ENCODE measurements at places on chromosomes 1 and 21.
A peak's percentile ranks its signal among the peaks of the same experiment; 100 is the strongest.

DNA sequence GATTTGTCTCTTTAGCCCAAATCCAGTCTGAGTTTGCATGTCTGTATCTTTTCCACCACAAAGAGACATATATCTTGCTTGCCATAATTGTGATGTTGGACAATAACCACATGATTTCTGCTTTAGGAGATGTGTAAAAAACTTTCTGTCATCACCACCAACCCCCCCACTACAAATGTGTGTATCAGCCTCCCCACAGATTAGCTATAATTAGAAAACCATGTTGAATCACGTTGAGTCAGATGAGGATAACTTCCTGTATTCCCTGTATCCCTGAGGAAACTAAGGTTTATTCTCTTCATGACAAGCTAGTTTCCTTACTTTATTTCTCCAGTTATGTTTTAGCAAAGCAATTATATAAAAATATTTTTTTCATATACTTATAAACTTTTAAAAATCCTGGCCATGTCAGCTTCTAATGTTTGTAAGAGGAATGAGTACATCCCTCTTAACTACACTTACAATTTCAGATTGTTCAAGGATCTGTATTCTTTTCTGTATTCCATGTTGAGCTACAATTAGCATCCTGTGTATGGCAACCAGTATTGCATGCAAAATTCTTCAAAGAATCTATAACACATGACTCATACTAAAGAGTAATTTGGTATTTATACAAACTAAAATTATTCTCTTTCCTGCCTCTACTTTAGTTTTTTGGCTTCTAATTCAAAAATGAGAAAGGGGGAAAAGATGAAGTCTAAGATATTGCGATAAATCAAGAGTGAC, 143.0 kb downstream of the FMN2 start:
- no peak for DNase-seq

- peak; percentile 63 for DNase-seq
Measured at GRCh38 chr1:31335007-31335406, 37.9 kb downstream of the FABP3 start.

DNA sequence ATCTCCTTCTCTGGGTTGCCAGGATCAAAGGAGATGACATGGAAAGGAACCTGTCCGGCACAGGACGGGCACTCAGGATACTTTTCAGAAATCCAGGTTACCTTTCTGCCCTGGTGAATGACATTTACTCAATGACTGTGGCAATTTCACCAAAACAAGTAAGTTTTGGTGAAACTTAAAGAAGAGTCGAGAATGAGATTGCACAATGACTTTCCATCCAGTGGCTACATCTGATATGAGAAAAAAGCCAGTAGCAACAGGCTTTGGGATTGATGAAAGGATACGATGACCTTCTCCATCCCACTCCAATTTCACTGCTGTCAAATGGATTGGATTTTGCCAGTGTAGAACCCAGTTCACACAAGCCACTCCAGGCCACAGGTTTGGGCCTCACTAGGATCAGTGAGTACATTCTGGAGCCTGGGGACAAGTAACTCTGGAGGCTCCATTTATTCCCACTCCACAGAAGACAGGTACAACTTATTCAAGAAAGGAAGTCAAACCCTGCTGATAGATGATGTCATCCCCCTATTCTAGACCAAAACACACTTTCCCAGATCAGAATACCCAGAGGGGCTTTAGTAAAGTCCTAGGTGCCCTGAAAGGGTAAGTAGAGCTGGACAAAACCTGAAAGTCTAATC, 63.3 kb downstream of the PLPP3 start:
- no peak for DNase-seq

DNA sequence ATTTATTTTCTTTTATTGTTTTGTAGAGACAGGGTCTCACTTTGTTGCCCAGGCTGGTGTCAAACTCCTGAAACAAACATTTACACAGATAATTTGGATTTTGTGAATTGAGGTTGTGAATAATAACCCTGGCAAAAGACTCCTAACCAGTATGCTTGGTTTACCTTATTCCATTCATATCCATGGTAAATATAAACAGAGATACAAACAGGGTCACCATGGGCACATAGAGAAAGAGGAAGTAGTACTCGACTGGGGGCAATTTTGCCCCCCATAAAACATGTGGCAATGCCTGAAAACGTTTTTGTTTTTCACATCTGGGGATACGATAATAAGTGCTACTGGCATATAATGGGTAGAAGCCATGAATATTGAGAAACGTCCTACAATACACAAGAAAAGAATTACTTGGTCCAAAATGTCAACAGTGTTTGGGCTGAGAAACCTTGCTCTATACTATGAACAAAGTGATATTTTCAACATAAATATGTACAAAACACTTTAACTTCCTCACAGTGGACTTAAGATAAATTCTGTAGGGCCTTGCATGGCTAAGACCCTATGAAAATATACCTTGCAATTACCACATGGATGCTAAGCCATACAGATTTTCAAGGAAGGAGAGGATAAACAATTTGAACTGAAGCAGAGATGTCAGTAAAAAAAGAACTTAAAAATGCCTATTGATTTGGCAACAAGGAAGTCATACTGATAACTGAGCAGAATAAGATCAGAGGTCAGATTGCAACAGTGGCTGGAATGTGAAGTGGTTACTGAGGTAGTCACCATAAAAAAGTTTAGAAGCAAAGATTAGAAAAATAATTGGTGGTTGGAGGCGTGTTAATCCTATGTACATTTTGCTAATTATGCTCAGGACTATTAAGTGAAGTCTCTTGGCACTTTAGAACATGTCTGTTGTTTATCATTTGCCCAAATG, 27.4 kb upstream of the ASPM start:
- no peak for DNase-seq

DNA sequence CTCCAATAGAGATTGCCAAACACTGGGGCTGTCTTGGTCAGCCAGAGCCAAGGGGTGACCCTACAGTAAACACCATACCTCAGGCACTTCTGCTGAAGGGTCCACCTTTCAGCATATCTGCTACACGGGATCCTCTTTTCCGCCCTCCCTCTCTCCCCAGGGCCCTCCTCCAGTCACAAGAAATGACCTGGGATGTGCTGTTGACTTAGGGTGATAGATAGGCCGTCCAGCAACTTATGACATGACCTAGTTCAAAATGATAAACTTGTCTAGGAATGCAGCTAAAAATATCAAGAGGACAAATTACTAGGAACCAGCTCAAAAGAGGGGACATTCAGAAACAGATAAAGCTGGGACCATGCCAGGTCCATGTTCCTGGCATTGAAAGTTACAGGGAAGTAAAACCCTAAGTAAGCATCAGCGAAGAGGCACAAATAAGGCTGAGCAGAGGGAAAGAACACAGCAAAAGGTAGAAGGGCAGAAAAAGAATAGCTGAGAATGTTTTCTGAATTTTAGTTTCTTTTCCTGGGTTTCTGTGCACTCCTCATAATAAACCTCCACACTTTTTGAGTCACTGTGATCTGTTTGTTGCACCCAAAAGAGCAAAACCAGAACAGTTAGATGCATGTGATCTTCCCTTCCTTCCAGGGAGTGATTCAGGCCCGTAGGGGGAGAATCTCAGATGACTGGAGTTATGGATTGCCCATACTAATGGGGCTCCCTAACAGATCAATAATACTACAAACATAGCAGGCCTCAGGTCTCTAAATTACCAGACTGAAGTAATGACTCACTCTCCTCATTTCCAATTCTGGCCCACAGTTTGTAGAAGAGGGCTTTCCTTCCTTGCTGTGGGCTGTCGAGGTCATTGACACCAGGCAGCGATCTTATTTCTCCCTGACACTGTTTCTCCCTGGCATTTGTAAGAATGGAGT, 48.9 kb upstream of the F3 start:
- DNase-seq, result no peak

GRCh38 chr21:40847951-40848350, 993 bp upstream of the DSCAM start:
- DNase-seq, result no peak

- DNase-seq, result no peak
Measured at GRCh38 chr1:60224523-60224922, 151.0 kb upstream of the C1orf87 start.

- no peak for DNase-seq
Measured at GRCh38 chr1:239536165-239536849, 149.9 kb downstream of the CHRM3 start.

GRCh38 chr1:229266274-229266673, 4.6 kb upstream of the RAB4A start:
- peak; percentile 35 for DNase-seq

GRCh38 chr1:200891774-200892157, 2.9 kb upstream of the INAVA start:
- DNase-seq, result no peak

DNA sequence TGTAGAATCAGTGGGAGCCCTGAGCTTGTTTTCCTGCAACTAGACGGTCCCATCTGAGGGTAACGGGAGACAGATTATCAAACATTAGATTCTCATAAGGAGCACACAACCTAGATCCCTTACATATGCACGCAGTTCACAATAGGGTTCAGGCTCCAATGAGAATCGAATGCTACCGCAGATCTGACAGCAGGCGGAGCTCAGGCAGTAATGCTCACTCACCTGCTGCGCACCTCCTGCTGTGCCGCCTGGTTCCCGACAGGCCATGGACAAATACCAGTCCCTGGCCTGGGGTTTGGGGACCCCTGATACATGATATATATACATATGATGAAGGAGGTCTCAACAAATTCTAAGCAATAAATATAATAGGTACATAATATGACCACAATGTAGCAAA, 19.7 kb upstream of the SMIM12 start:
- DNase-seq, result no peak

GRCh38 chr1:33698361-33699035, 165.4 kb upstream of the HMGB4 start:
- DNase-seq, result no peak

DNA sequence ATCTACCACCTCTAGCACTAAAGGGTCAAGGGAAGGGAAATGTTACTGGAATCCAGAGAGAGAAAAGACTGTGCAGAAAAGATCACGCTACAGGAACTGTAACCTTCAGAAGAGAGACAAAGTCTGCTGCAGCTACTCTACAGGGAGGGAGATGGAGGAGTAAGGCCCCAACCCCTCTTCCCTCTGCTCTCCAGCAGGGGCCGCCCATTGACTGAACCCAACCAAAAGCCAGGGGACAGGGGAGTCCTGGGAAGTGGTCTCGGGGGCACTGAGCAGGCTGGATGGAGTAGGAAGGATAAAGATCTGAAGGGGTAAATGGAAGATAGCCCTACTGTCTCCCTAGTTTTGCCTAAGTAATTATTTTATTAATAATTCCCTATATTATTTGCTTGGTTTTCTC, 72.8 kb upstream of the NR5A2 start:
- no peak for DNase-seq

- DNase-seq, result no peak
Measured at GRCh38 chr1:198173832-198174231, 17.0 kb downstream of the NEK7 start.

DNA sequence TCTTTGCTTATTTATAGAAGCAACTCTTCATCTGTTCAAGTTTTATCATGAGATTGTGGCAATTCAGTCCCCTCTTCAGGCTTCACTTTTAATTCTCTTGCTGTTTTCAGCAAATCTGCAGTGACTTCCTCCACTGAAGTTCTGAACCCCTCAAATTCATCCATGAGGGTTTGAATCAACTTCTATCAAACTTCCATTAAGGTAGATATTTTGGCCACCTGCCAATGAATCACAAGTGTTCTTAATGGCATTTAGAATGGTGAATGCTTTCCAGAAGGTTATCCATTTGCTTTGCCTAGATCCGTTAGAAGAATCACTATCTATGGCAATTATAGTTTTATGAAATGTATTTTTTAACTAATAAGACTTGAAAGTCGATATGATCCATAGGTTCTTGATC, 946.7 kb upstream of the B3GALT2 start:
- no peak for DNase-seq

GRCh38 chr1:227357171-227357926, 39.1 kb upstream of the CDC42BPA start:
- DNase-seq, result peak; percentile 63

- DNase-seq, result peak; percentile 60
Measured at GRCh38 chr1:160807247-160807646, 11.3 kb downstream of the LY9 start.

DNA sequence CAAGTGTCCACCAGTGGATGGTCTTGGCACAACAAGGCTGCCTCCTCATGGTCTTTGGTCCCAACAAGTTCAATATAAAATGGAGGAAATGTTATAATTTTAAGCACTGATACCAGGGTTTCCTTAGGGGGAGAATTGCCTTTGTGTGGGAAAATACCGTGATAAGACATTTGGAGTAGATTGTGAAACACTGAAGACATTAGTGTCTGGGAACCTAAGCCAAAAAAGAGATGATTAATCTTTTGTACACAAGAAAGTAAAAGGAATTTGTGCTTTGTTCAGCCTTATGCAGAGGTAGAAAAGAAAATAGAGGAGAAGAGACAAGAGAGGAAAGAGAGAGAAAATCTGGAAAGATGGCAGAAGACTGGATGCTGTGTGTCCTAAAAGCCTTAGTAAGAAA, 36.1 kb downstream of the ST6GALNAC3 start:
- DNase-seq, result no peak

Measured in hematopoietic multipotent progenitor cell treated with erythropoietin and hydrocortisone succinate and interleukin-3 and kit ligand, for 8 days (in vitro differentiated cells).